ENCODE measurements at places on chromosomes 12 and 14.

GRCh38 chr14:102047808-102048540 lies 38.9 kb downstream of the HSP90AA1 start:
- no peak for DNase-seq

GRCh38 chr12:126418400-126418799 lies 1353.2 kb downstream of the AACS start:
- no peak for DNase-seq

GRCh38 chr12:11593013-11593412 lies 56.5 kb upstream of the ETV6 start:
- no peak for DNase-seq

GRCh38 chr12:75960086-75960910 lies 71.3 kb downstream of the PHLDA1 start:
- no peak for DNase-seq

- no peak for DNase-seq
Observed at GRCh38 chr12:115541891-115542421, 735.5 kb downstream of the MED13L start.
